Hematopoietic multipotent progenitor cell (in vitro differentiated cells): ENCODE measurements at places on chromosomes 1 and 21. TPM values are rescaled to one million over a fixed set of nuclear protein-coding genes. Genes with fewer than 3 reads are reported as not detected.
A peak's percentile ranks its signal among the peaks of the same experiment; 100 is the strongest.

DNA sequence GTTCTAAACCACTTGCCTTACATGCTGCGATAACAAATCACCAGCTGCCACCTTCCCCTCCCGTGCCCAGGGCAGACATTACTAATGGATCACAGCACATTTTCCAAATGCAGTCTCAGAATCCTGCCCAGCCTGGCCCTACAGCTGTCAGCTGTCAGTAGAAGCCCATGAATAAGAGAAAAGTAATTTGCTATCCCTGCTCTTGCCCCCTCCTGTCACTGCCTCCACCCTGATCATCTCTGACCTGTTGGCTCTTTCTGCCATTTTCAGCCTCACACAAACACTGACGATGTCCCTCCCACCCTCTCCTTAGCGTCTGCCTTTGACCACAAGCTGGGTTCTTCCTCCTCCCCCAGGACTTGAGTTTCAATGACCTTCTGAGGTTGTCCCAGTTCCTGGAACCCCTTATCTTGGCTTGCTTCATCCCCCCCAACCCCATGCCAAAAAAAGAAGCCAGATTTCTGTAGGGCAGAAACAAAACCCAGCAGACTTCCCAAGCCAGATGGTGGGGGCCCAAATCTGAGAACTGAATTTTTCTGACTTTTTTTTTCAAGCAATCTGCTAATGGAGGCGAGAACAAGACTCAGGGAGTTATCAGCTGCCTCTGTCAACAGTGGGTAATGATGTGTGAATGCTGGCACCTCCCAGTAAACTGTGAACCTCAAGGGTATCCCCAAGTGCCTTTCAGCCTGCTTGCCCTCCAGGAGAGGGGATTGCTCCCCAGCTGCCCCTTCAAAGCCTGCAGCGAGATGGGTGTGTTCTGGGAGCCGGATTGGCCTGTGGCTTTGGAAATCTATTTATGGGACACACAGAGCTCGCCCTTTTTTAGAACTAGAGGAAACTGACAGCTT lies 216.5 kb upstream of the VAMP3 start:
- DNase-seq, result no peak

- DNase-seq, result no peak
Measured at GRCh38 chr1:1631782-1632420, at the start of gene MMP23B. TSS of gene MMP23B (plus strand) at chr1:1632173. CDS start at chr1:1632219, 46 bp downstream.

Gene FALEC
- total RNA-seq, result 0.27 TPM

- DNase-seq, result no peak
Measured at GRCh38 chr1:109252893-109253802, 3.8 kb downstream of the CELSR2 start.

Gene L1TD1
- not detected for total RNA-seq

GRCh38 chr1:67479146-67479891 lies 49.1 kb upstream of the SERBP1 start:
- no peak for DNase-seq

DNA sequence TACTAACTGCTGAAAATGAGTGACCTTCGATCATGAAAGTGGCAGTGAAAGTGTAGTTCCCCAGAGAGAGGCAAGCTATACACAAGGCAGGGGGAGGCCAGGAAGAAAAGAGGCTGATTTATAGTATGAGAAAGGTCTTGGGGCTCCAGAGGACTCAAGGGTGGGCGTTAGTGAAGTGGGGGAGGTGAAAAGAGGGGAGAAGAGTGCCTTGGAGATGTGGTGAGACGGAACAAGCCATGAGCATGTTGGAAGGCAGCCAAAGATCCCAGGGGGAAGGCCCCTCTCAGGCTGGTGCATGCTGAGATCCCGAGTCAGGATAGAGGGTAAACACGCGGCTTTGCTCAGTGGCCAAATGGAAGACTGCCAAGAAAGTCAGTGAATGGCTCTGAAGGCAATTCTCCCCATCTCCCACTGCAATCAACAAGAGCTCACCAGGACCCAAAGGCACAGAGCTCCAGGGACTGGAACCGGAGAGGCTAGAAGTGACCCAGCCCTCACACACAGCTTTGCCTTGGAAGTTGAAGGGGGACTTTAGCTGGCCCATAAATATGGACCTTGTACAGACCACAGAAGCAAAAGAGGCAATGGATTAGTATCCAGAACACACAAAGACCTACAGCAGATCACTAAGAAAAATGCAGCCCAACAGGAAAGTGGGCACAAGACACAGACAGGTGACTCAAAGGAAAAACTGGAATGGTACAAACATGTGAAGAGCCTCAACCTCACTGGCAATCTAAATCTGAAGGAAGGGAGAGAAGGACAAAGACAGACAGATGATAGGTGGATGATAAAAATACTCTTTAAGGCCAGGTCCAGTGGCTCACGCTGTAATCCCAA lies 49.6 kb downstream of the HSF2BP start:
- no peak for DNase-seq

DNA sequence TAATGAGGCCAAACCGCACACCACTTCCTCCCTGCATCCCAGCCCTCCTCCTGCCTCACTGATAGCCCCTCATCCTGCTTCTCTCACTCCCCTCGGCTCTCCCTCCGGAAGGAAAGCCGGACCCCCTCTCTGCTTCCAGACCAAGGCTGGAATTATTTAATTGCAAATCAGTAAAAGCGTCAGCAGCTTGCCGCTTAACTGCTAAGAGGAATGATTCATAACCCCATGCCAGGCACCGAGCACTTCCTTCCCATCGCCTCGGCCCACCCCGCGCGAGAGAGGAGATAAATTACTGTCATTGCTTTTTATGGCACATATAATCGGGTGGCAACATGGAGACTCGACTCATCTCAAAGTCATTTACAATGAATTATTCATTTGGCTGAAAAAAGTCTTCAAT lies 77.3 kb downstream of the UBIAD1 start:
- peak; percentile 45 for DNase-seq

DNA sequence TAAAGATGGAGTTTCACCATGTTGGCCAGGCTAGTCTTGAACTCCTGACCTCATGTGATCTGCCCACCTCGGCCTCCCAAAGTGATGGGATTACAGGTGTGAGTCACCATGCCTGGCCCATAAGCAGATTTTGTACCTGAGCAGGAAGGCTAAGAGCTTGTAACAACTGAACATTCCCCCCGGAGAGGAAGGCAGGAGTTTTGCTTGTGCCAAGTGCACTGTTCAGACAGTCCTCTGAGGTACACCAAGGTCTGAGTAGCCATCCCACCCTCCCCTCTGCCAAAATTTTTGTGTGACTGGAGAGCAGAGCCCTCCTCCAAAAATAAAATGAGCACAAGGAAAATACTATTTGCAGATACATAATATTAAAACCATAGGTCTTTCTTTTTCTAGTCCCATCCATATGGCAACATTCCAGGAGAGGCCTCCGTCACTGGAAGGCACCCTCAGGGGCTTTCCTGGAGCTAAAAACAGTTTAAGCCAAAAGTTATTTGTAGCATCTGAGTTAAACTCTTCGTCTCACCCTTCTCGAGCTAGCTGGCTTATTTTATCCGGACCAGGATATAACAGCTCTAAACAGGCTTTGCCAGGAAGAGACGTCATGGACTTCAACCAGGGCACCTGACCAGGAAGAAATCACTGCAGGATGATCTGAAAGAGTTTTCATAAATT lies 27.2 kb downstream of the CAPN2 start:
- DNase-seq, result no peak

Gene HIVEP3
- 4.6 TPM for total RNA-seq

GRCh38 chr21:46168659-46169386 lies 13.4 kb upstream of the FTCD start:
- DNase-seq, result no peak

Gene RAVER2
- total RNA-seq, result 18.0 TPM

GRCh38 chr1:88453295-88453694 lies 230.8 kb upstream of the PKN2 start:
- no peak for DNase-seq

- no peak for DNase-seq
Measured at GRCh38 chr1:164765992-164766720, 207.2 kb downstream of the PBX1 start.

Gene SLFNL1
- 1.6 TPM for total RNA-seq

DNA sequence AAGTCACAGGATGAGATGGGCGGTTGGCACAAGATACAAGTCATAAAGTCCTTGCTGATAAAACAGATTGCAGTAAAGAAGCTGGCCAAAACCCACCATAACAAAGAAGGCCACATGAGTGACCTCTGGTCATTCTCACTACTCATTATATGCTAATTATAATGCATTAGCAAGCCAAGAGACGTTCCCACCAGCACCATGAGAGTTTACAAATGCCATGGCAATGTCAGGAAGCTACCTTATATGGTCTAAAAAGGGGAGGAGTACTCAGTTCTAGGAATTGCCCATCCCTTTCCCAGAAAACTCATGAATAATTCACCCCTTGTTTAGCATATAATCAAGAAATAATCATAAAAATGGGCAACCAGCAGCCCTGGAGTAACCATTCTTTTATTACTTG lies 74.9 kb upstream of the APP start:
- no peak for DNase-seq

DNA sequence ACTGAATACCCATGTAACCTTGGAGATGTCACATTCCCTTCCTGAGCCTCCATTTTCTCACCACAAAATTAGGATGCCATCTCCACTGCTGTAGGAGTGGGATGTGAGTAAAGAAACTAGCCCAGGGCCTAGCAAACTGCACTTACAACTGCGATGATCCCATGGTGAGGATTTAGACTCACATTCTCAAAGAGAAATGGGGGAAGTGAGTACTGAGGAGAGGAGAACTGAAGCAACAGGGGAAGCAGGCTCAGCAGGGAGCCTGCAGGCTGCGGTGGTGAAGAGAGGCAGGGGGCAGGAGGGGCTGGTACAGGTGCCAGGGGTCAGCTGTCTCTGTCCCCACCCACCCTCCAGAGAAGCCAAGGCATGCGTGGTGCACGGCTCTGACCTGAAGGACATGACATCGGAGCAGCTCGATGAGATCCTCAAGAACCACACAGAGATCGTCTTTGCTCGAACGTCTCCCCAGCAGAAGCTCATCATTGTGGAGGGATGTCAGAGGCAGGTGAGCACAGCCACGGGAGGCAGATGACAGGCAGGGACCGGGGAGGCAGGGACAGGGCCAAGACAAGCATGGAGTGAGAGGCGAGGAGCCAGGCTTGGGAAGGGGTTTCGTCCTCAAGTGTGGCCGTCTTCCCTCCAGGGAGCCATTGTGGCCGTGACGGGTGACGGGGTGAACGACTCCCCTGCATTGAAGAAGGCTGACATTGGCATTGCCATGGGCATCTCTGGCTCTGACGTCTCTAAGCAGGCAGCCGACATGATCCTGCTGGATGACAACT lies 16.4 kb upstream of the ATP1A4 start:
- no peak for DNase-seq

- DNase-seq, result no peak
Measured at GRCh38 chr1:151993084-151993733, 450 bp downstream of the S100A10 start.

GRCh38 chr1:41414296-41414695 lies 53.1 kb downstream of the FOXO6 start:
- DNase-seq, result no peak
